ENCODE measurements at places on chromosomes 2 and 18.
A peak's percentile ranks its signal among the peaks of the same experiment; 100 is the strongest.

GRCh38 chr2:198004921-198005829, 200.8 kb downstream of the PLCL1 start:
- no peak for DNase-seq

GRCh38 chr2:88398180-88398579, 54.3 kb downstream of the FOXI3 start:
- no peak for DNase-seq

DNA sequence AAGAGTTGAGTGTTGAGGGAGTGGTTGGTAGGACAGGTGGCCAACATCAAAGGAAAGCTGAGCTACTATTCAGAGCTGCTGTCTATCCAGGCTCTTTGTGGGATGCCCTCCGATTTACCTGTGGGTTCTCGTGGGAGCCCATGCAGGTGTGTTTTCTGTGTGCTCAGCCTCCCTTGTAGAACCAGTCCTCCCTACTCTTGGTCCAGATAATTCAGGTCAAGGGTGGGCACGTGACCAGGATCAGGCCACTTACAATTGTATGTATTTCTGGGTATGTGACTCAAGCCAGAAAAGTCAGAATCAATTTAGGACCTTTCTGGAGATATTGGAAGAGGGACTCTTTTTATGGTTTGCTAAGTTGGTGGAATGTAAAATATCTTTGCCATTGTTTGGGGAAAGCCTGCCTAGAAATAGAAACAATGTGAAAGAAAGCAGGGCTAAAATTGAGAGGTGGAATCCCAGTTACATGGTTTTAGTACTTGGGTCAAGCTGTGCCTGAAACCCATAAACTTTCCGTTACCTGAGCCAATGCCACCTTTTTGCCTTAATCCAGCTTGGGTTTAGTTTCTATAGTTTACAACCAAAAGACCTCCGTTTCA, 93.2 kb downstream of the PDCL3 start:
- no peak for DNase-seq

DNA sequence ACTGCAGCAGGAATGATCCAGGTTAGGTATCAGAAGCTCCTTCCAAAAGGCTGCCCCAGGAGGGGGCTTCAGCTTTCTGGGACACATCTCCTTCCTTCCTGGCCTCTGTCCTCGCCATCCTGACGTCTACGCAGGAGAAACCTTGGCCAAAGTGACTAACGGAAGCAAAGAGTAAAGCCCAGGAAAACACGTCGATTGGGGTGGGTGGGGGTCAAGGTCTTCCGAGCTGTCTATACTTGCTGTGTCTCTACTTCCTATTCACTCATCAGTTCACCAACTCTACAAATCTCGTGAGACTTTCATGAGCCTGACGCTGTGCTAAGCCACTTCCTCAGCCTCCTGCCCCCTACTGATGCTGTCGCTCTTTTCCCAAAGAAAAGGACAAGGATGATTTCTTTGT, 212.6 kb downstream of the TNS1 start:
- peak; percentile 58 for DNase-seq

DNA sequence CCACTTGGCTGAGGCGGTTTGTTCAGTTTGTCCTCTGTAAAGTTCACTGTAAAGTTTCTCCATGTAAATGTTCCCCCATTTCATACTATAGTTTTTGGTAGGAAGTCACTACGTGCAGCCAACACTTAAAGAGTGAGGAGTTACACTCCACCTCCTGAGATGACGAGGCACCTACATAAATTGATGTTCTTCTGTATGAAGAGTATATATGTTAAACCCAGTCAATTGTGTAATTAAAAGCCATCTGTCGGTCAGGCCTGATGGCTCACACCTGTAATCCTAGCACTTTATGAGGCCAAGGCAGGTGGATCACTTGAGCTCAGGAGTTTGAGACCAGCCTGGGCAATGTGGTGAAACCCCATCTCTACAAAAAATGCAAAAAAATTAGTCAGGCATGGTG, 7.6 kb downstream of the PIGN start:
- no peak for DNase-seq

DNA sequence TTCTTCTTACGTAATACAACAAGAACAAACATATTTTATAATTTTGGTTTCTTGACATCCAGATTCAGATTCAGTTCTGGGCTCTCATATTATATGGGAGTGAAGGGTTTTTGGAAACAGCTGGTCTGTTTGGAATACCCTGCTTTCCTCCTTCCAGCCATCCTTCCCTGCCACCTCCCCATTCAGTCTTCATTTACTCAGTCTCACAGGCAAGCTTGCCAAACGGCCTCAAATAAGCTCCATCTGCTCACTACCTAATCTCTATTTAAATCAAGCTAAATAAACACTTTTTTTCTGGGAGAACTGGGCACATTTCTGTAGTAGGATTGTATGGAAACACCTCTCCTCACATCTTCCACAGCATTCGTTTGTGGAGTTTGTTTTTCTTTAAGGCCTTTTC, 147.5 kb downstream of the RND3 start:
- no peak for DNase-seq

DNA sequence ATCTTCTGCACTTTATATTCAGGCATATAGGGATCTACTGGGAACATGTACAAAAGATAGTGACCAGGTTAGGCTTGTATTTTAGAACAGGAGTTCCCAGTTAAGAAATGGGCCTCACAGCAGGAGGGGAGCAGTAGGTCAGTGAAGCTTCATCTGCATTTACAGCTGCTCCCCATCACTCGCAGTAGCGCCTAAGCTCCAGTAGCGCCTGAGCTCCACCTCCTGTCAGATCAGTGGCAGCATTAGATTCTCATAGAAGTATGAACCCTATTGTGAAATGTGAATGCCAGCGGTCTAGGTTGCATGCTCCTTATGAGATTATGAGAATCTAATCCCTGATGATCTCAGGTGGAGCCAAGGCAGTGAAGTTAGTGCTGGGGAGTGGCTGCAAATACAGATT, 224.4 kb upstream of the CYRIA start:
- DNase-seq = no peak

DNA sequence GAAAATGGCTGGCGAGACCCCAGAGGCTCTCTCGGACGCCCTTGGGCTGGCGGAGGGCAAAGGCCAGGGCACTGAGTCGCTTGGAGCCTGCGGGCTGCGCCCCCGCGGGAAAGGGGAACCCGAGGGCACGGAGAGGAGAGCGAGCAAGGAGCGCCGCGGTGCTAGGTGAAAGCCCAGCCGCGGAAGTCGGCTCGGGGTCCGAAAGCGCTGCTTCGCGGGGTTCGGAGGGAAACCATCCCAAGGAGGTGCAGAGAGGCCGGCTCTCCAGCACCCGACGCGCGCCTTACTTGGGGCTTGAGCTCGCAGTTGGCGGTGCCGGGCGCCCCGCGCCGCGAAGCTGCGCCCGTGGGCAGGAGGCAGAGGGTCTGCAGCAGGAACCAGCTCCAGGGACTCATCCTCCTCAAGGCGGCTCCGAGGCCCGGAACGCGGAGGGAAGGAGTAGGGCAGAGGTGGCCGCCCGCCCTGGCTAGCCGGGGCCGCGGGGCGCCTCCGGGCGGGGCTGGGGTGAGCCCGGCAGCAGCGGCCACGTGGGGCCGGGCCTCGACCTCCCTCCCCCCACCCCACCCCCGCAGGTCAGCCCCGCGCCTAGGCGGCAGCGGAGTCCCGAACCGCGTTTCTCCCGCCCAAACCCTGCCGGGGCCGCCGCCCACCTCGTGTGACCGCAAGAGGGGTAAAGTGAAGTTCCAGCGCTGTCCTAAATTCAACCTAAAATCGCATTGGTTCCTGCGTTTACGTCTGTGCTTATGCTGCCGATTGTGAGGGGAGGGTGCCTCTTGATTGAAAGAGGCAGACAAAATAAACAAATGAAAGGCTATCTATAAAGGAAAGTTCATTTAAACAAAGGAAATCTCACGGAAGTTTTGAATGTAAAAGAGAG, at the start of gene TRABD2A:
TSS of gene TRABD2A (minus strand) at position 440 of the 877 bp plus-strand sequence. CDS start at position 395, 45 bp downstream.
- DNase-seq = no peak

- no peak for DNase-seq
Measured at GRCh38 chr2:39221459-39221858, 22.3 kb downstream of the CDKL4 start.

- no peak for DNase-seq
Measured at GRCh38 chr2:233768076-233768475, 8.0 kb downstream of the UGT1A1 start.

GRCh38 chr2:152730591-152731333, 12.3 kb downstream of the ARL6IP6 start:
- peak; percentile 35 for DNase-seq

- no peak for DNase-seq
Measured at GRCh38 chr2:14761118-14761517, 128.6 kb downstream of the LRATD1 start.

DNA sequence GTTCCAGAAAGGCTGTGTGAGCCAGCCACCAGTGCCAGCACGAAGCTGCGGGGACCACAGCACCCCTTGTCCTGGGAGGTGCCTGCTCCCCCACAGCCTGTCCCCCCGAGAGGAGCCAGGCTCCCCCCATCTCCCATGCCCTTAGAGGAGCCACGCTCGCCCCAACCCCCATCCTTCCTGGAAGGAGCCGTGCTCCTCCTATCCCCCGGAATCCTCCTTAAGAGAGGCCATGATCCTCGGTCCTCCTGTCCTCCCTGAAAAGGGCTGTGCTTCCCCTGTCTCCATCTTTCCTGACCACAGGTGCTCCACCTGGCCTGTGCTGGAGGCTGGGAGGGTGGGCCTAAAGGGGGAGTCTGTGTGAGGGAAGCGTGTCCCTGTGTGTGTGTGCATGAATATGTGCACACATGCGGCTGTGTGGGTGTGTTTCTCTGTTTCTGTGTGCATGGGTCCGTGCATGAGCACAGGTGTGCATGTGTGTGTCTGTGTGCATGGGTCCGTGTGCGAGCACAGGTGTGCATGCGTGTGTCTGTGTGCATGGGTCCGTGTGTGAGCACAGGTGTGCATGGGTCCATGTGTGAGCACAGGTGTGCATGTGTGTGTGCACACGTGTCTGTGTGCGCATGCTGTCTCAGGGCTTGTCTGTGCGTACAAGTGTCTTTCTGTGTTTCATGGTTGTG, 80.3 kb downstream of the RTP5 start:
- DNase-seq = no peak

- DNase-seq = peak; percentile 27
Measured at GRCh38 chr18:615092-615521, 18.3 kb downstream of the CLUL1 start.

DNA sequence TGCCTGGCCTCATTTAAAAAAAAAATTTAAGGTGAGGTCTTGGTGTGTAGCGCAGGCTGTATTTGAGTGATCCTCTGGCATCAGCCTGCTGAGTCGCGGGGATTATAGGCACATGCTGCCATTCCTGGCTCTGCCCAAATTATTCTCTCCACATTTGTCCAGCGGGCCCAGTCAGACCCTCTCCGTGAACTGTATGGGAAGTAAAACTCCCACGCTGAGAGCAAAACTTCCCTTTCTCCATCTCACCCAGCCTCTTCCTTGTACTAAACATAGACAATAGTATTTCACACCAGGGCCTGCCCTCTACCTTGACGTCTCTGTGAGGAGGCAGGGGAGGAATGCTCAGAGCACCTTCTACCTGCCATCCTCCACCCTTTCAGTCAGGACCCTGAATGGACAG, 37.0 kb downstream of the EIF4E2 start:
- no peak for DNase-seq

DNA sequence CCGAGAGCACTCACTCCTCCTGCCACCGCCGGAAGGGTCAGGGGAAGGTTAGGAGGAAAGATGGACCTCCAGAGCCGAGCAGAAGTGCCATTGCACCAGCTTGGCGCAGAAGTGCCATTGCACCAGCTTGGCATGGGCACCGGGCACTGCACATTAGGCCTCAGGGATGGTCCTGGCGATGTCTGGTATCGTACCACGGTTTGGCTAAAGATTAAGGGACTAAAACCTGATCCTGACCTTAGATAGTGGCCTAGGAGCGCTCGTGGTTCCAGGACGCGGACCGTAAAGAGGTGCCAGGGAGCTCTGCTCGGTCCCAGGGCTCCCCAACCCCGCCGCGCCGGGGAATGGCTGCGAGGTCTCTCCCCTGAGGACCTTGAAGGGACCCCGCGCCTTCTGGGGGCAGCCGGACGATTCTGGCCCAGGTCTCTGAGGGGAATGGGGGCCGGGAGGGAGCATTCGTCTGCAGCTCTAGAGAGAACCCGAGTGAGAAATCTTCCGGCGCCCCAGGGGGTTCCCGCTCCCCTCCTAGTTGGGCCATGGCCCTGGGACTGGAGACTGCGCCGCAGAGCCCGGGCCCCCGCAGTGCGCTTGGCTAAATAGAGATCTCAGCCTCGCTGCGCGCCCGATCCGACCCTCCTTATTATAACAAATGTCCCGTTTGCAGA, 1.8 kb downstream of the PAX8 start:
- no peak for DNase-seq

- DNase-seq = peak; percentile 85
Measured at GRCh38 chr18:23703057-23703986, 14.1 kb downstream of the LAMA3 start.

GRCh38 chr2:224034017-224034416, 5.1 kb downstream of the SERPINE2 start:
- no peak for DNase-seq

GRCh38 chr2:234953116-234954031, 1.6 kb downstream of the SH3BP4 start:
- DNase-seq = no peak

- DNase-seq = peak; percentile 72
Measured at GRCh38 chr18:7566567-7567473, at the start of gene PTPRM. Gene PTPRM, plus strand, starts transcription at chr18:7567316. Its CDS starts 503 bp downstream, at chr18:7567819.

GRCh38 chr2:60383401-60384143, 169.9 kb downstream of the BCL11A start:
- DNase-seq = no peak

GRCh38 chr2:70941701-70942100, 6.0 kb downstream of the ATP6V1B1 start:
- DNase-seq = no peak

- DNase-seq = no peak
Measured at GRCh38 chr2:201135386-201135785, 19.4 kb downstream of the CFLAR start.

All from cardiac fibroblast (primary cell).